ENCODE measurements at places on chromosomes 4 and X.
A peak's percentile ranks its signal among the peaks of the same experiment; 100 is the strongest.

DNA sequence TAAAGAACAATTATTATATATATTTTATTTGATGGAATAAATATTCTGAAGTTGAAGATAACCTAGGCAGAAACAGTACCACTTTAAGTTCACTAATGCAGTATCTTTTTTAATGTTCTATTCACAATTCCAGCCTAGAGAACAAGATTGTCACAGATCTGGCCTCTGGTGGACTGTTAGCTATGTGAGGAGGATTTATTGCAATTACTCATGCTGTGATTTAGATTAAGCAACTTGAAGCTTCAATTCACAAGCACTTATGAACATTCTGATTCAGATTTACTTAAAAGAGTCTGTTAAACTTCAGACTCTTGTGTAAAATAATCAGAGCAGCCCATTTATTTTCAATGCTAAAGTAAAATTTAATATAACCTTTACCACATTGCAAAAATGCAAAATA is 1489.8 kb downstream of the STIM2 start:
- no peak for DNase-seq

DNA sequence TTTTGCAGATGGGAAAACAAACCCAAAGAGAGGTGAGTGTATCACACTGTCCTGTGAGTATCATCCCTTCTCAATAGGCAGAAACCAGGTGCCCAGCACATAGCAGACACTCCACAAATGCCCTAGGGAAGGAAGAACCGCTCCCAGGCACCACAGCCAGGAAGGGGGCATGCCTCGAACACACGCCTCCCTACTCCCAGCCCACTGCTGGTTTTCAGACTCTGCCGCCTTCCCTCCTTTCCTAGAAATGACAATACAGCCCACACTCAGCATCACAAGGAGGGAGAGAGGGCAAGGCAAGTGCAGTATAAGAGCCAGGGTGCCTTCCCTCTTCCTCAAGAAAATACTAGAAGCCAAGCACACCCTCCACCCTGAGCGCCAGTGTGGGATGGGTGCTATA is 16.2 kb downstream of the JAKMIP1 start:
- DNase-seq, result no peak

GRCh38 chrX:53711436-53711835 is 24.9 kb upstream of the HUWE1 start:
- no peak for DNase-seq

GRCh38 chrX:42869659-42870476 is 91.9 kb upstream of the PPP1R2C start:
- DNase-seq, result no peak

DNA sequence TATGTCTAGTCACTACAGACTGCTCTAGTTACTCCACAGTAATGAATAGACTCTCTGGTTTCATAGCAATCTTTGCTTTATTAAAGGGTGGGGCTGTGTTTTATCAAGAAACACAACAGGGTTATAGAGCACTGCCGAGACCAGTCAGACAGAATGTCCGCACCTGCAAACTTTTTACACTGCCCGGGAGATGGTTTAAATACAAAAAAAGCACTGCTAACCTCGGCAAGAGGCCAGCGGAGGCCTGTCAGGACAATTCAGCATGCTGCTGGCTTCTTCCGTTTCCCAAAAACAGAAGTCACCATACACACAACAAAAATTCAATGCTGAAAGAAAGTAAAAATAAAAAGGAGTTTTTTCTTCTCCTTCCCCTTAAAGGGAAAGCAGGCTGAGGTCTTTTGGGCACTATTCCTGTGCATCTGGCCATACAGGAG is 67.4 kb downstream of the IRF2 start:
- DNase-seq, result no peak

GRCh38 chr4:38314663-38315062 is 349.3 kb upstream of the KLF3 start:
- no peak for DNase-seq

DNA sequence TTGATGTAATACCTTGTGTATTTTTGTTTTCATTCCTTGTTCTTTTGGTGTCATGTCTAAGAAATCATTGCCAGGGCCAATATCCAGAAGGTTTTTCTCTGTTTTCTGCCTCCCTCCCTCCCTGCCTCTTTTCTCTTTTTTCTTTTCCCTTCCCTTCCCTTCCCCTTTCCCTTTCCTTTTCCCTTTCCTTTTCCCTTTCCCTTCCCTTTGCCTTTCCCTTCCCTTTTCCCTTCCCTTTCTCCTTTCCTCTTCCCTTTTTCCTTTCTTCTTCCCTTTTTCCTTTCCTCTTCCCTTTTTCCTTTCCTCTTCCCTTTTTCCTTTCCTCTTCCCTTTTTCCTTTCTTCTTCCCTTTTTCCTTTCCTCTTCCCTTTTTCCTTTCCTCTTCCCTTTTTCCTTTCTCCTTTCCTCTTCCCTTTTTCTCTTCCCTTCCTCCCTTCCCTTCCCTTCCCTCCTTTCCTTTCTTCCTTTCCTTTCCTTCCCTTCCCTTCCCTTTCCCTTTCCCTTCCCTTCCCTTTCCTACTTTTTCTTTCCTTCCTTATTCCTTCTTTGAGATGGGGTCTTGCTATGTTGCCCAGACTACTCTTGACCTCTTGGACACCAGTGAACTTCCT is 646.1 kb downstream of the RAPGEF2 start:
- no peak for DNase-seq

GRCh38 chr4:8035371-8035780 is 95.7 kb upstream of the AFAP1 start:
- no peak for DNase-seq

- DNase-seq, result no peak
These were observed 7.8 kb downstream of the WWC2 start for GRCh38 chr4:183106839-183107238.

GRCh38 chrX:19673375-19674040 is 158.2 kb upstream of the MAP3K15 start:
- no peak for DNase-seq

GRCh38 chr4:7772711-7773385 is 166.8 kb downstream of the AFAP1 start:
- DNase-seq, result no peak

- DNase-seq, result no peak
These were observed 57.3 kb upstream of the BCOR start for GRCh38 chrX:40154853-40155588.

GRCh38 chrX:18962329-18962728 is 21.6 kb downstream of the PHKA2 start:
- DNase-seq, result no peak

- no peak for DNase-seq
These were observed 138.3 kb downstream of the PCDH18 start for GRCh38 chr4:137394018-137394417.

DNA sequence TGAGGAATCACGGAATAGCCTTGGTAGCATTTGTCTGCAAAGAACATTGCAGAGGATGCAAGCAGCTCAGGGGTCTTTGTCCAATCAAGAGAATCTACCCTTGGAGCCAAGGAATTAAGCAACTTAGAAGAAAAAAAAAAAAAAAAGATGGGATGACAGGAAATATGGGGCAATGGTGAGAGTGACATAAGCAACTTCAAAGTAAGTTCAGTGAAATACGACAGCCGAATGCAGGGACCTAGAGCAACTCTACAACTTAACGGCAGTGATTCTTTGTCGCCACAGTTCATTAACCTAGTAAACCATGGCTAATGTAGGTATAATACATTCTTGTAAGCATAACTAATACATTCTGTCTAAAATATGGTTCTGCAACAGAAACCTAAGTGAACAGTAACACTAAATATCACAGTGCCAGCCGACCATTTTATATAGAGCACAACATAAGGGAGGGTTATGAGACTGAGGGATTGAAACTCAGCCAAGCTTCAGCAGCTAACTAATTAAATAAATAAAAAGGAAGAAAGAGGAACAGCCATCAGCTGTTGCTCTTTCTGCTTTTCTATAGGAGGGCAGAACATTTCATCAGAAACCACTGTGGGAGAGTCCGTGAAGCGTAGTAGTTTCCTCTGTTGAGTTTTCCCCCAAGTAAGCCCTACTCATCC is 74.7 kb downstream of the PPARGC1A start:
- DNase-seq, result no peak

DNA sequence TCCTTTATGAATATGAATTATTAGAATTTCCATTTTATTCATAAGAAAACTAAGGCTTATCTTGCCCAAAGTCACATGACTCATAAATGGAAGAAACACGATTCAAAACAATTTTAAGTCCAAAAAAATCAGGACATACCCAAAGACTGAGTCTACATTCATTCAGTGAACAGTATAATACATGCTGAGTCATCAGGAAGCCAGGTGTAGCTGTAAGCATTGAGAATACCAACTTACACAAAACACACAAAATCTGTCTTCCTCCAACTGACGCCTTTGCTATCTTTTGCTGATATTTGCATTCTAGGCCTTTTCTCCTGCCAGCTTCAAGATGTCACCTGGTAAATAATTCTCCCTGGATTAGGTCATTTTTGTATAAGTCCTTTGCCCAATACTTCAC is 520.1 kb upstream of the GALNT7 start:
- DNase-seq, result no peak

GRCh38 chrX:10111364-10112148 is 45.2 kb upstream of the CLCN4 start:
- peak; percentile 1 for DNase-seq

- no peak for DNase-seq
These were observed 135.9 kb upstream of the SPRY1 start for GRCh38 chr4:123260653-123261052.

- DNase-seq, result no peak
These were observed 82.0 kb upstream of the PITX2 start for GRCh38 chr4:110704748-110705439.

- DNase-seq, result no peak
These were observed 57.0 kb upstream of the SORCS2 start for GRCh38 chr4:7135389-7135746.

GRCh38 chr4:32219306-32220075 is 1499.3 kb downstream of the PCDH7 start:
- no peak for DNase-seq

DNA sequence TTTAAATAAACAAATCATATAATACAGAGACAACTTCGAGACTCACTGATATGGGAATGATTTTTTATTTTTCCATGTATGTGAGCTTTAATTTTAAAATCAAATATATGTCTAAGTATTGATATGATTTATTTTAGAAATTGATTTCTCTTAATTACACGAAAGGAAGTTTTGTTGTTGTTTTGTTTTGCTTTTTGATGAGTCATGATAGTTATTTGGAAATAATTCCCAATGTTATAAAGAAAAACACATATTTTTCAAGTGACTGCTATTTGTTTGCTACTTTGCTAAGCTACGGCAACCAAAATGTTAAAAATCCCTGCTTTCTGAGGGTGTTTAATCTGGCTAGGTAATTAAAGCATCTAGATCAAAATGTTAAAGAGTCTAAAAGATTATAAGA is 2139.4 kb upstream of the TENM3 start:
- DNase-seq, result no peak

GRCh38 chrX:48083706-48084105 is 12.3 kb upstream of the ZNF630 start:
- DNase-seq, result no peak

GRCh38 chrX:136126872-136127406 is 20.4 kb upstream of the FHL1 start:
- no peak for DNase-seq

DNA sequence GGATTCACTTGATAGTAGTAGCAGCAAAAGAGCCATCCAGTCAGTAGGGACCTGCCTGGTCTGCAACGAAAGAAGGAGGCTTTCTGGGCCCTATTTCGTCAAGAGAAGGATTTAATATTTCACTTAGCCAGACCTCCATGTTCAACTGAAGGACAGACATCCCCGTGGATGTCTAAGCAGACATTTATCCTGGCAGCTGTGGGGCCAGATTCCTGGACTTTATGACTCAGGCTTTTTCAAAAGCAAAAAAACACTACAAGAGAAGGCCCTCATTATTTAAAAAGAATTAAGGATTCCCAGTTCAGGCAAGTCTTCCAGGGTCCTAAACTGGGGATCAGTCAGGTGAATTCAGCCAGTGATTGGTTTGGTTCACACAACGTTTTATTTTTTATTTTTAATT is 88.5 kb upstream of the TSPAN5 start:
- no peak for DNase-seq

DNA sequence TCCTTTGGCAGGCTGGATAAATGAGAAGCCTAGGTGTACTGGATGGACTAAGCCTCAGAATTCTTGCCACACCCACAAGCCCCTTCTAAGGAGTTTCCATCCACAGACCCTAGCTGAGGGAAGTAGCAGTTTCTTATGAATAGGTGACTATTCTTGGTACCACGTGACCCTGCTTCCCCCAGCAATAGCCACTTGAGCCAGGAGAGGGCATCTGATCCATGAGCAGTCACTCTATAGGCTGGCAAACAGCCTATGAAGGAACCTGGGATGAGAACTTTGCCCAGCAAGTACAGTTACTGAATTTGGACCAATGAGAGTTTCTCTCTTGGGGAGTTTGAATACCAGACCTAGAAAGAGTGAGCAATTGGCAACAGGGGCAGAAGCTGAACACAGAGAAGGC is 84.0 kb downstream of the RTL9 start:
- DNase-seq, result no peak

GRCh38 chrX:136616987-136617685 is 30.8 kb upstream of the CD40LG start:
- no peak for DNase-seq

GRCh38 chrX:24214568-24214967 is 65.0 kb downstream of the ZFX start:
- no peak for DNase-seq

DNA sequence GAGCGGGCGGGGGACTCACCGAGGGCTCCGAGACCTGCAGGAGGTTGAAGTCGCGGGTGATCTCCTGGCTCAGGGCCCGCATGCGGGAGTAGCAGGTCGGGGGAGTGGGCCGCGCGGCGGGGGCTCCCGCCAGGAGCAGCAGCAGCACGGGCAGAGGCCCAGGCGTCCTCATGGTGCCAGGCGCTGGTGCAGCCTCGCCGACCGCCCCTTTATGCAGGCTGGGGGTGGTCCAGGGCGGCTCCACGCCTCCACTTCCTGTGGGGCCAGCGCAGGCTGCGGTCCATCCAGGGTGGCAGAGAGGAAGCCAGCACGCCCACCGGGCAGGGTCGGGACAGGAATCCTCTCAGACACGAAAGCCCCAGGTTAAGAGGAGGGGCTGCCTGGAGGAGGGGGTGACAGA is at the start of gene CYTL1:
TSS of gene CYTL1 (minus strand) at position 185 of the 400 bp plus-strand sequence. CDS start at position 172, 13 bp downstream.
- DNase-seq, result no peak

DNA sequence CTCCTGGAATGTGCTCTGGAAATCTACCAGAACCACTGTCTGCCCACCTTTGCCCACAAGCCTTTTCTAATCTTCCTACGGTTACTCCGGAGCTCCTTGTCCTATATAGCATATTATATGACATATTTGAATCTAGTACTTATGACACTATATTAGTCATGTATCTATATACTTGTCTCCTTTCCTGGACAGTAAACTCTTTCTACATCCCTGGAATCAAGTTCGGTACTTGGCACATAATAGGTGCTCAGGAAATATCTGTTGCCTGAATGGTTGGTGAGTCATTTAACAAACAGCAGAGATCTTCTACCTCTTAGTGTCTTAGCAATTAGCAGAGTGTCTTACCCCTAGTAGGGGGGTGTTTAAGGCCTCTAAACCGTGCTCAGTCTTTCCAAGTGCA is 123.6 kb downstream of the RELL1 start:
- no peak for DNase-seq

Data from anterior cingulate cortex (tissue), 58 donors.